ENCODE measurements at places on chromosomes 3 and 15. TPM values are rescaled to one million over a fixed set of nuclear protein-coding genes. Genes with fewer than 3 reads are reported as not detected.

ITIH1 gene
- not detected for total RNA-seq

DNA sequence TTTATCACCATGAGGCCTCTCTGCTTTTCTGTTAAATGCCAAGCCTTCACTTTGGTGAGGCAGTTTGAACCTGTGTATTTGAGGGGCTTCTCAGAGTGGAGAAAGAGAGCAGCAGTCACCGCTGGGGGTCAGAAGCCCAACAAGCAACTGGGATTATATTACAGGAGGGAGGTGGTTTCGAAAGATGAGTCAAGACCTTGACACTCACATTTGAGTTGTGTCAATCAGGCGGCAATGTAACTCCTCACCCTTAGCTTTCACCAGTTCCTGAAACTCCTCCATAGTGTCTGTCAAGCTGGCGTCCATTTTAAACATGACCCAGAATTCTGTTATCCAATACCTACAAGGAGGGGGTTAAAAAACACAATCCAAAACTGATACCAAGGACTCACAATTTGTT, 46.5 kb downstream of the RASGRP1 start:
- DNase-seq: no peak

DLEC1 gene
- 0.35 TPM for total RNA-seq

- no peak for DNase-seq
Measured at GRCh38 chr3:101418851-101419250, 94.2 kb downstream of the SENP7 start.

CCNB2 gene
- total RNA-seq: 99.2 TPM

GRCh38 chr3:32419742-32420125, 28.1 kb downstream of the CMTM7 start:
- no peak for DNase-seq

DNA sequence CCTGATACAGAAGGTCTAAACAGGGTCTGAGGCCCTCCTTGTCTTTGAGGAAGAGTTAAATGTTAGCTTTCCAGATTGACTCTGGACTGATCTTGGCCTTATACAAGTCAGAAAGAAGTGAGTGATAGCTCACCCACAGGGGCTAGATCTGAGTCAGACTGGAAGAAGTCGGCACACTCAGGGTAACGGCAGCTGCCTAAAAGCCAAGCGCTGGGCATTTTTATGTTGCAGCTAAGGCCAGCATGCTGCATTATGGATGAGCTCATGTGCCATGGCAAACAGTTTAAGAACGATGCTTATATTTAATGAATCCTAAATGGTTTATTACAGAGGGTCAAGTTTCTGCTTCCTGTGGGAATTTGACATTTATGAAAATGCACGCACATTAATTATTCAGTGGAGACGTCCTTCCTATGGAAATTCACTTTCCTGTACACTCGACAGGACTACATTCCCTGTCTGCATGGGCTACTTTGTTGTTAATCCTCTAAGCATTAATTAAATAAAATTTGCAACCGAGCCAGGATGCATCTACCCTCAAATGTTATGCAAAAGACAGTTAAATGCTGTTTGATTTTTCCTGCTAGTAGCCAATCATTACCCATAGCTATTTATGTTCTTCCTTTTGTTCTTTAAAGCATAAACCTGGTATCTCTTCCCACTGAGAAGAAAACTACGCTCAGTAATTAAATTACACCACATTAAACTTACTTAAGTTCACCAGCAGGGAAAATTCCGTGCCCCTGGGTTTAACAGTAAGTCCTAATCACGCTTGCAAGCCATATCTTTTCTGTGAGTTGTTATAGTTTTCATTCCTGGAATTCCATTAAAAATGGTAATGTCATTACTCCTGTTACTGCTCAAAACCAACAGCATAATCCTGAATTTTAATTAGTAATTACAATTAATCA, 762.7 kb upstream of the CFAP20DC start:
- no peak for DNase-seq

PRR20G gene
- not detected for total RNA-seq

- peak; percentile 52 for DNase-seq
Measured at GRCh38 chr15:40344631-40345120, 3.9 kb upstream of the CCDC9B start.

CHL1 gene
- total RNA-seq: not detected

FEZF2 gene
- total RNA-seq: not detected

DNA sequence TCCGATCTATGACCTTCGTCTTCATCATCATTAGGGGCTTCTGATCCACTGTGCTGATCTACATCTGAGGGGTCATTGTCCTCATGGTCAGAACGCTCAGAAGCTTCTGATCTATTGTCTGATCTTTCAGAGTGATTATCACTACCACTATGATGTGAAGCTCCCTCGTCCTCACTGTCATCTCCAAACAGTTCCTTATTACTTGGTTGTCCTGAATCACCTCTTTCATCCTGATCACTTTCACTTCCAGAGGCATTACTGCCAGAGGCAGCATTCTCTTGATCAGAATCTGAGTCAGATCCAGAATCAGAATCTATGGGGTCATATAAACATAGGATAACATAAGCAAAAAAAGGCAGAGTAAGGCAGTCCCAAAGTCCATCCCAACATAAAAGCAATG, 5.4 kb downstream of the LEO1 start:
- DNase-seq: no peak

MUC4 gene
- 84.4 TPM for total RNA-seq

- DNase-seq: no peak
Measured at GRCh38 chr3:133620066-133620784, 41.5 kb downstream of the TOPBP1 start.

DNA sequence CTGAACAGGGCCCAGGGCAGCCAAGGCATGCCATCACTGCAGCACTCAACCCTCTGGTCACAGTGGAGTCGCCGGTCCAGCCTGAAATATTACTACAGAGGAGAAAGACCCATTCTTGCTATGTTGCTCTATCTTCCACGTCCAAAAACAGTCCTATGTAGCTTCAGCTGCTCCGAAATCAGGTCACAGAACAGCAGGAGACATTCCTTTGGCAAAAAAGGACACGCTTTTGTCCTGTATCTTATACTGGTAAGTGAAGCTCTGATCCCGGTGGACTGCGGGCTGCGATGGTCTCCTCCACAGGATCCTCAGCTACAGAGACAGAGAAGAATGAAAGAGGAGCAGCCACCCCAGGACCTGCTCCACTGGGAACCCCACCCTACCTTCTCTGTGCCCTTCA, 17.6 kb downstream of the ELP6 start:
- DNase-seq: no peak

GRCh38 chr3:177657243-177657642, 460.0 kb upstream of the TBL1XR1 start:
- DNase-seq: no peak

DNA sequence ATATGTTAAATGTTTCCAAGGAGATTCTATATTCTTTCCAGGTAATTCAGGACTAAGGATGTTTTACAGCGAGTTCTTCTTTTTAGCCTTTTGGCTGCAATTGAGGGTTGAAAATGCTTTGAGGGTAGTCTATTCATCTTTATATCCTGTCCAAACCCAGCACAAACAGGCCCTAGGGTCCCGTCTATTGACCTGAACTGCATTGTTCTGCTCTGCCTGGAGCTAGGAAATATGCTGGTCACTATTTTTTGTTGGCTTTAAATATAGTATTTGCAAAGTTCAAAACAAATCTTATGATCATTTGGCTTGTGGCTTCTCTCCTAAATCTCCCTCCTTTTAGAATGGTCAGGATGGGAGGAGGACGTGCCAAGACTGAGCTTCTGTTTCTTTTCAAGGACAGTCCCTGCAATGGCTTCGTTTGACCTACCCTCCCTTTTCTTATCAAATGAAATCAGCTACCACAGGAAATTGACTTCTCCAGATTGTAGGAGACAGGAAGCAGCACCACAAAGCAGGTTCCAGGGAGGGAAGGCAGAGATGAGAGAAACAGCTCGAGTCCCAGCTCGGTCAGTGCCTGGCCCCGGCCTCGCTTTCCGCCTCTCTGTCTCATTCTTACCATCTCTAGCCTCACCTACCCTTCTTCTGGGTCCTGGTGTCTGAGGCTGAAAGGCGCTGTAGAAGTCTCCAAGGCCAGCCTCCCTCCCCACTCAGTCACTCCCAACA, 27.6 kb upstream of the NRROS start:
- DNase-seq: peak; percentile 33

DNA sequence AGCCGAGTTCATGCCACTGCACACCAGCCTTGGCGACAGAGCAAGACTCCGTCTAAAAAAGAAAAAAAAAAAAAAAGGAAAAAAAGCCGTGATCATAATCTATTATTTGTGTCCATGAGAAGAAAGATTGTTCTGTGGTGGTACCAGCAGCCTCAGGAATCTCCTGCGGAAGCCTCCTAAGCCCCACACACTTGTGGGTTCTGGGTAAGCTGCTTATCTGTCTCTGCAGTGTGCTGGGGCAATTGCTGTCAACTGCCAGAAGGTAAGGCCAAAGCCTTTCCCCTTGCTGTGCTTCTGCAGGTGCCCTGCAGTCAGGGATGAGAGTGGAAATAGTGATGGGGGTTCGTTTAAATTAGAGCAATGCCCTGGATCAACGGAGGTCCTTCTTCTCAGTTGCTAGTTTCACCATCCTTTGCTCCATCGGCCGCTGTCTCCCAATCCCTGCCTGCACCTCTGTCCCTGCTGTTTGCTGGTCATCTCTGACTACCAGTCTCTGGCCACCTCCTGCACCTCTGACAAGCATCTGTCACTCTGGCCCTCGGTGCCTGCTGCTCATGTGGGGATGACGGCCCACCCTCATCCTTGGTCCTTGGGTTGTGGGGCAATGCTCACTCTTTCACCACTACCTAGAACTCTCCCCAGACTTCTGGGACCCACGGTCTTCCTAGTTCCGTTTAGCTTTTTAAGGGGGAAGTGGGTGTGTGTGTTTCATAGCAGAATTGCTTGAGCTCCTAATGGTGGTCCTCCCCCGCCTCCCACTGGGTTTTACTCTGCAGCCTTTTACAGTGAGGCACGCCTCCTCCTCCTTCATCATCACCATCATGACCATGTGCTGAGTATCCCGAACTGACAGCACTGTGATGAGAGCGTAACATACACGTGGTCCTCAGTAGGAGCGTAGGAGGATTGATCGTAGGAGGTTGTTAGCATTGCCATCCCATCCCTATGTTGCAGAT, 25.5 kb downstream of the CHRD start:
- DNase-seq: no peak

GRCh38 chr3:24773798-24774197, 279.1 kb upstream of the THRB start:
- DNase-seq: peak; percentile 31

DNA sequence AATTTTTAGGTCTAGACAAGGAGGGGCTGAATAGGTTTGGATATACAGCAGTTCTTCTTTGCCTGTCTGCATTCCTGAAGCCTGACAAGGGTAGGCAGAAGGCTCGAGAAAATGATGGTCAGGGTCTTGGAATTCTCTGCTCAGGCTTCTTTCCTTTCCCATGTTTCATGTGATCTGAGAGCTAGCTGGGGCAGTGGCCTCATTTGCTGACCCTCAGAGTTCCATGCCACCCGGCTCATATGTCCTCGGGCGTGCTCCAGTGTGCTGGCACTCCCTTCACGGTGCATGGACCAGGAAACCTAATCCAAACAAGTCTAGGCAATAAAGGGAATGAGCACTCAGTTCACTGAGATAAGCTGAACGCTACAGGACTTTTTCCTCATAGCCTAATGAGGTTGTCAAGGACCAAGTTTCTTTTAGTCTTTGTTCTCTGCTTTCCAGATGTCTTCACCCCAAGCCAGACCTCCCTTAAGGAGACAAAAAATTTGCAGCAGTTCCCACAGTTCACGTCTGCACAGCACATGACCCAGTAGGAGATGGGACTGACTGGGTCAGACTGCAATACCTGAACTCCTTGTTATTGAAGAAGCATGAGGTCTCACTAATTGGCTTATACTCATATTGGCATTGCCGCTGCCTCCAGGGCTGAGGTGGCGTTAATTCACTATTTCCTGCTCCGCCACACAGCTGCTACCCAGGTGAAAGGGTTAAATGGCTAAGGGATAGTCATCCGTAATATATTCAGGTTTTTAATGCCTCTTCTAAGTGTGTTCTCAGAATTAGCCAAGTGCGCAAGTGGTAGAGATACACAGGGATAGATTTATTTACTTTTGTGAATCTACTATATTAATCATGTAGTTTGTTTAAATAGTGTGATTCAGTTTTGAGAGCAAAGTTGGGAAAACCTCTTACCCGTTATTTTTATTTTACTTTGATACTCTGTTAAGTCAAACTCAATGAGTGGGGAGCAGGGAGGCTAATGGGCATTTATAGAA, 15.3 kb upstream of the RTP4 start:
- no peak for DNase-seq

- no peak for DNase-seq
Measured at GRCh38 chr15:65106011-65106590, 8.9 kb downstream of the UBAP1L start.

DNA sequence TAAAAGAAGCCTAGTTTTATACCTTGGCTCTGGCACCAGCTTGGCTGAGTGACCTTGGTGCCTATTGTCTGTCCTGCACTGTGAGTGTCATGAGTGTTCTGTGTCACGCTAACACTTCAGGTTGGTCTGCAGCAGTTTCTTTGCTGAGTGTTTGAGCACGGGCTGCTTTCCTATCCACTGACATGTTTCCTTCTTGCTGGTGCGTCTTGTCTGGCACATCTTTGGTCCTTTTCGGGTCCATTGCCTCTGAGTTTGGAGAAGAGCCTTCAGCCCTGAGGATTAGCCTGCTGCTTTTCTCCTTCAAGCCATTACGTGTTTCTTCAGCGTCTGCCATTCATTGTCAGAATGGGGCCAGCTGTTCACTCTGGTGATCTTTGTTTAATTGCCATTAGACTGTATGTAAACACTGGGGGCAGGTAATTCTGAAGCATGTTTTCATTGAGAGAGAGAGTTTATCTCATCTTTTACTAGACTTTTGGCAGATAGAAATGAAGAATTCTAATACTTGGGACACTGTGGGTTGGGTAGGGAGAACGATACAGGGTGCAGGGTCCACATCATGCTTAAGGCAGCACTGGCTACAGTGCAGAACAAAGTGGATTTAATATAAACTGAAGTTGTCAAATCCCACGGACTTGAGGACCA, 55.5 kb downstream of the LRRC28 start:
- no peak for DNase-seq

SACM1L gene
- total RNA-seq: 33.9 TPM

GRCh38 chr3:19749448-19750017, 184.5 kb downstream of the EFHB start:
- DNase-seq: no peak

- DNase-seq: no peak
Measured at GRCh38 chr15:48221885-48222284, 15.8 kb downstream of the SLC12A1 start.

CX3CR1 gene
- not detected for total RNA-seq

DNA sequence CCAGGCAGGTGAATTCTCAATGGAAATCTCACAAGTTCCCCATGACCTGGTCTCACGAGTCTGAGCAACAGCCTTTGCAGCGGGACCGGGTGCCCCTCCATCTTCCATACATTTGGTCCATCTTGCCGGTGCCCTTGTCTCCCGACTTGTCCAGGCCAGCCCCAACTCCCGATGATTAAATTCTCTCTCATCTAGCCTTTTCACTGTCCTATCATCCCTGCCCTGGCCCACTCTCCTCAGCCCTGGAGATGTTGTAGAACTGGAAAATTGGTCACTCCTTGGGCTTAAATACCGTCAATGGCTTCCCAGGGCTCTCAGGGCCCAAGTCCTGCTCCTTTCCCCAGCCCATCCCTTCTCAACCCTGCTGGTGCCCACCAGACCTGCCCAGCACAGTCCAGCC, 34.4 kb downstream of the PRR20G start:
- DNase-seq: no peak

TRNT1 gene
- total RNA-seq: 21.2 TPM

Data from PC-9 (cell line).